ENCODE measurements at places on chromosomes 6 and 20.

DNA sequence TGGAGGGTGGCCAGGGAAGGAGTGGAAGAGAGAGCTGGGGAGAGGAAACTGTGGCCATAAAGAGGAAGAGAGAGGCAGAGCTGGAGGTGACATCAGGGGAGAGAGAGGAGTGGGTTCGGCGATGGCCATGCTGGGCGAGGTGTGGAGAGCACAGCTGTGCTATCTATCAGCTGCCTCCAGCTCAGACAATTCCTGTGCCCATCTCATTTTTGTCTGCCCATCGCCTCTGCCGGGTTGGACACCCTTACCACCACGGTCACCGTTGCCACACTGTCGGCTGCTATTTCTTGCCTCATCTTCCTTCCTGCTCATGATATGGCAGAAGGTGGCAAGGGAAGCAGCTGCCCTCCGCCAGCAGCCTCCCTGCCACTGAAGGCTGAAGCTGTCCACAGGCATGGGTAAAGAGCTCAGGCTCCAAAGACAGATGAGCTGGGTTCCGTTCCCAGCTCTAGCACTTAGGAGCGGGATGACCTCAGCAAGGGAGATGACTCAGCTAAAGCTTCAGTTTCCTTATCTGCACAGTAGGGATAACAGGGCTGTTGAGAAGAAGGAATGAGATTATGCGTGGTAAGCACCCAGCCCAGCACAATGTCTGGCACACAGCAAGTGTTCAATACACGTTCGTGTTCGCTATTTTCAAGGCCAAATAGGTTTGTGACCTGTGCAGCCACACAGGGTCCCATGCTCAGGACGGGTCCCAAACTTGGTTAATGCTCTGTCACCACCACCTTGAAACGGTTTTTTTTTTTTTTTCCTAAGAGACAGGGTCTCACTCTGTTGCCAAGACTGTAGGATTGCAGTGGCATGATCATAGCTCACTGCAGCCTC is 21.9 kb upstream of the TAF8 start:
- DNase-seq = no peak

DNA sequence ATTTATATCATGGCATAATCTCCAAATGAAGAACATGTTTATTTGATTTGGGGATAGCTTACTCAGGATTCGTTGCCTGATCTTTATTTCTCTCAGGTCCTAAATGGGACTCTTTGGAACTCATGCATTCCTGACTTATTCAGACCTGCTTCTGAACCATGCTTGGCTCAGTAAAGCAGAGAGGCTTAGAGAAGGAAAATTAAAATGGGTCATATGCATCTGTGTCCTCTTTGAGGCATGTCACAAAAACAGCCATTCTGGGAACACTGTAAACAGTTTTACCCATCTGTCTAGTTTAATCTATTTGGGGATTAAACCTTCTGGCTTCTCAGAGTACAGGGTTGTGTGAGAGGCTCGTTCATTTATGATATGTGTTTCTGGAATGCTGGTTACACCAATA is 1017.3 kb downstream of the KIF16B start:
- DNase-seq = peak; percentile 75

GRCh38 chr6:136523196-136523595 is 27.0 kb downstream of the MAP7 start:
- peak; percentile 38 for DNase-seq

GRCh38 chr6:17448165-17448564 is 54.8 kb downstream of the CAP2 start:
- no peak for DNase-seq

- DNase-seq = no peak
Measured at GRCh38 chr6:9521152-9521530, 893.7 kb downstream of the TFAP2A start.

GRCh38 chr20:50245498-50246366 is 55.1 kb downstream of the CEBPB start:
- no peak for DNase-seq

DNA sequence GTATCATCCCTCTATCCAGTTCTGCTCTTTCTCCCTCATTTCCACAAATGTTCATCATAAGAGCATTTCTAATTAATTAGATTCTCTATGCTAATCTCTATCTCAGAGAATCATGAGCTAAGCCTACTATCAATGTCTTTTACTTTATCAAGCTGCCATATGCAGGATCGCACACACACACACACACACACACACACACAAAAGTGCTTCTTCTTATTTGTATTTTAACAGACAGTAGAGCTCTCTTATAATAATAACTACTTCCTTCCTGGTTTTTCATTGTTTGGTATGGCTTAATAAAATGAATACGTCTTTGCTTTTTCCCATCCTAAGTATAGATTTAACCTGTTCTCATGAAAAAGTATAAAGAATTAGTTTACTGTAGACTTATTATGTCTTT is 170.2 kb downstream of the HAO1 start:
- no peak for DNase-seq

DNA sequence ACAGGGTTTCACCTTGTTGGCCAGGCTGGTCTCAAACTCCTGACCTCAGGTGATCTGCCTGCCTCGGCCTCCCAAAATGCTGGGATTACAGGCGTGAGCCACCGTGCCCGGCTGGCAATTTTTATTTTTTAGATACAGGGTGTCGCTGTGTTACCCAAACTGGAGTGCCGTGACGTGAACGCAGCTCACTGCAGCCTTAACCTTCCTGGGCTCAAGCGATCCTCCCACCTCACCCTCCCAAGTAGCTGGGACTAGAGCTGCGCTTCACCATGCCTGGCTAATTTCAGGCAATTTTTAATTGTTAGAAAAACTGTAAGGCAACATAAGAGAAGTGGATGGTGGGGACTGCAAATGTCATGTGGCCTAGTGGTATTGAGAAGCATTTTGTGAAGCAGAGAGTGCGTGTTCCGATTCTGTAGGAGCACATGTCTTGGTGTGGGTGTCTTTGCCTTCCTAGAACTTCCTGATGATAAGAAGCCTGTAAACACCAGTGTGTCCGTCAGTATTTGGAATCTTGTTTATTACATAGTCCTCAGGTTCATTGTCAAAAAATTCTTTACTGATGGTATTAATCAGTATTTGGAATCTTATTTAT is 18.0 kb downstream of the JARID2 start:
- no peak for DNase-seq

GRCh38 chr20:37702403-37703034 is 8.7 kb downstream of the CTNNBL1 start:
- DNase-seq = no peak

- DNase-seq = no peak
Measured at GRCh38 chr6:21003780-21004541, 469.7 kb downstream of the CDKAL1 start.

- DNase-seq = no peak
Measured at GRCh38 chr6:111809766-111810165, 63.5 kb downstream of the FYN start.

GRCh38 chr6:1600764-1601157 is 9.0 kb upstream of the FOXC1 start:
- no peak for DNase-seq

DNA sequence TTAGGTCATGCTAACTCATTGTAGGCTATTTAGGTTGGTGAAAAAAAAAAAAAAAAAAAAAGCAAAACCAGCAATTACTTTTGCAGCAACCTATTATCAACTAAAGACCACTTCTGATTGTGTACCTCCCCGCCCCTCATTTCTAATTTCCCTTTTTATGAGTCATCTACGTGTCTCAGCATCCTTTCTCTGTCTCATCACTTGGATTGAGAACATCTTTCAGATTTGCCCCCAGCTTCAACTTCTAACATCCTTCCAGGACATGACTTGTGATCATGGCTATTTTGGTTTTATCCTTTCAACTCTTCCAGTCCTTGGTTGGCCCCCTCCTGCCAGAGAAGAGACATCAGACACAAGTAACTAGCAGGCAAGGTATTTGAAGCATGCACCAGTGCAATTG is 156.7 kb upstream of the CCN2 start:
- DNase-seq = no peak

- no peak for DNase-seq
Measured at GRCh38 chr20:42020316-42020715, 402.1 kb upstream of the CHD6 start.

GRCh38 chr6:163986313-163986712 is 571.8 kb downstream of the QKI start:
- no peak for DNase-seq

DNA sequence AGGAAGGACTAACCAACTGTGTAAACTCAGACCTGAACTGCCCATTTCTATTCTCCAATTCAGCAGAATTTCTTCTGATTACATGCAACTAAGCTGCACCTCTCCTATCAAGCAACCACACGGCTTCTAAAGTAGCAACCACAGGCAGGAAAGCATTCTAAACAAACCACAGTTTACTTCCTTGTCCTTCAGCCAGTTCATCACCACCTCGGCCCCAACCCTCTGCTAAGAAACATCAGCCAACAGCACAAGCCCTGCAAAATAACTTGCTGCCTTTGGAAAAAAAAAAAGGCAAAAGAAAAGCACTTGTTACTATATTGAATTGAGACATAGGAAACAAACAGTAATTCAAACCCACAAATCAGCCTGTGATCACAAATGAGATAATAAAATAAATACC is 140.3 kb downstream of the NFATC2 start:
- no peak for DNase-seq

DNA sequence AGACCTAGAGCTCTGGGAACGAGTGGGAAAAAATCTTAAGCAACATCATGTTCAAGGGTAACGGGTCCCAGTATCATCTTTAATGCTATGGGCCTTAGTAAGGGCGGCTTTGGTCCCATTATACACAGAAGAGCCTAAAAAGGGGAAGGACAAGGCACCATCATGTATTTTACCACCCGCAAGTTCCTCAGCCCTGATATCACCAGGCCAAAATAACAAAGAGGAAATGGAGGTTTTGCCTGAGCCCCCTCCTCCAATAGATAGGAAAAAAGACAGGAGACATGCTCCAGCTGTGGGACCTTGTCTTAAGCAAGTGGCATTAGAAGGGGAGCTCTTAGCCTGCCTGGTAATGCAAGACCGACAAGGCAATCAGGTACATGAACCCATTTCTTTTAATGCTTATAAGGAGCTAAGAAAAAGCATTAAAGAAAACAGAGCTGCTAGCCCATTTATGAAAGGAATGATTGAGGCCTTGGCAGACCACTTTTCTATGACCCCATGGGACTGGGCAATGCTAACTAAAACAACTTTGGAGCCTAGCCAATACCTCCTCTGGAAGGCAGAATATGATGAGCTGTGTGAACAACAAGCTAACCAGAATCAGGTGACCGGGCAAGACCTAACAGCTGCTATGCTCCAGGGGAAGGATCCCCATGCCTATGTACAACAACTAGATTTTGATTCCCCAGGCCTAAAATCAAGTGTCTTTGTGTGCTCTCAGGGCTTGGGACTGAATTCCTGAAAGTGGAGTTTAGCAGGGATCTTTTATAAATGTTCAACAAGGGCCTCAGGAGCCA is 23.2 kb downstream of the HLA-DPA1 start:
- no peak for DNase-seq

DNA sequence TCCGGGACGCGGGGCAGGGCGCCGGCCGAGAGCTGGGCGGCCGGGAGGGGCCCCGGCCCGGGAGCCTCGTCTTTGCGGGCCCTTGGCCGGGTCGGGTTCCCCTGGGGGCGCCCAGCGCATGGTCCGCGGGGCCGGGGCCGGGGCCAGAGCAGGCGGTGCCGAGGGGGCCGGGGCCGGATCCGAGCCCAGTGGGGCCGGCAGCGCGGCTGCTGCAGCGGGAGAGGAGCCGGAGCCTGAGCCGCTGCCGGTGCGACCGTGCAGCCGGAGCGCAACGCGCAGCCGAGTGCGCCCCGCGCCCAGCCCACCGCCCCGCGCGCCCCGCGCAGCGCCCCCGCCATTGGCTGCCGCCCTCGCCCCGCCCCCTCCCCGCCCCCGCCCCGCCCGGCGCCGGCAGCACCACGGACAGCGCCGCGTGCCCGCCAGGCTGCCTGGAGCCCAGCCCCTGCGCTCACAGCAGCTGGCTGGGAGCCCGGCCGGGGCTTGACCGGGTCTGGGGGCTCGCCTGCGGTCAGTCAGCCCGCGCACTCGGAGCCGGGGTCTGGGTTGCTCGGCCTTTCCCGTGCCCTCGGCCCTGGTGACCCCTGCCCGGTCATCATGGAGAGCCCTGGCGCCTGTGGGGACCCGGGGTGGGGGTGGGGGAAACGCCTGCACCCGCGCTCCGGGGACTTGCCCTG is at the start of gene HRH3:
HRH3 (minus strand) TSS at position 287 of the 674 bp plus-strand sequence. CDS start 308 bp downstream, outside the sequence.
- DNase-seq = no peak

DNA sequence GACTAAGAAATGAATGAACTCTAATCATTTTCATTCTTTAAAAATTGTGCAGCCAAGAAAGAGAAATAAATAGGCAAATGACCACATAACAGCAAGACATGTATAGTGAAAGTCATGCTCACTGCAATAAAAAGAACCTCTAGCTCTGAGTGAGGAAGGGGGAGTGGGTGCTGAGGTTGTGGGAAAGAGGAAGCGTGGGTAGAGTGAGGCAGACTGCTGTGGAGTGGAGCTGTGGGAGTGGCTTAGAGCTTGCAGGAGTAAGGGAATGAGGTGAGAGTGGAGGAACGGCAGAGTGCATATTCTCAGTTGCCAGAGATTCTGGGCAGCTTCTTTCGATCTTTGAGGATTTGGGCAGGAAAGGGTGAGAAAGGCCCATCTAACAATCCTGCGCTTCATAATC is 10.4 kb downstream of the DEFB129 start:
- DNase-seq = no peak

DNA sequence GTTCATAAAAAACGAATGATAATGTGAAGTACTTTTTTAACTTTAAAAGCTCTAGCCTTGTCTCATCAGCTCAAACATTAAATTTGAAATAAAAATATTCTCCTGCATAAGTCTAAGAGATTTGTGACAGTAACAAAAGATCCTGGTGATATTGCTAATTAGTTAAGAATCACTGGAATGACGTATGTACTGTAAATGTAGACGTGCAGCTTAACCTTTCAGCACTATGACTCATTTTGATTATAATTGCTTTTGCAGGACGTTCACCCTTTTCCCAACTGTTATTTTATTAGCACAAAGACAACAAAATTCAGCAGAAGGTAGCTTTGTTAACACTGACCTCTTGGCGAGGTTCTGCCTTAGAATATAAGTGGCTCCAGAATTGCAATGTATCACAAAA is 68.6 kb downstream of the TENT5A start:
- no peak for DNase-seq

DNA sequence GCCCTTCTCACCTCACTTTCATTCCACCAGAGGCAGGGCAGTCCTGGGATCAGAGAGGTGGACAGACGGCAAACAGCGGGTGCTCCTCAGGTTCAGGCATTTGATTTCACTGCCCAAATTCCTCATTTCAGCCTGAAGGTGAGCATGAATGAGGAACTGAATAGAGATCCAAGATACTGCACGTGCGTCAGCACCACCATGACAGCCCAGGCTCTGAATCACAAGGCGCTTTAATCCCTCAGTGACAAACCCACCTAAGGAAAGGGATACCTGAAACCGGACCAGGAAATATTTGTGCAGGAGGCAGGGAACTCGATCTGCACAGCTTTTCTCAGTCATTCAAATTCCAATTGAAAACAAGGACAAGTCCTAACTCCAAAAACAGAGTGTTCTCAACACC is 174.8 kb upstream of the HEY2 start:
- peak; percentile 77 for DNase-seq

DNA sequence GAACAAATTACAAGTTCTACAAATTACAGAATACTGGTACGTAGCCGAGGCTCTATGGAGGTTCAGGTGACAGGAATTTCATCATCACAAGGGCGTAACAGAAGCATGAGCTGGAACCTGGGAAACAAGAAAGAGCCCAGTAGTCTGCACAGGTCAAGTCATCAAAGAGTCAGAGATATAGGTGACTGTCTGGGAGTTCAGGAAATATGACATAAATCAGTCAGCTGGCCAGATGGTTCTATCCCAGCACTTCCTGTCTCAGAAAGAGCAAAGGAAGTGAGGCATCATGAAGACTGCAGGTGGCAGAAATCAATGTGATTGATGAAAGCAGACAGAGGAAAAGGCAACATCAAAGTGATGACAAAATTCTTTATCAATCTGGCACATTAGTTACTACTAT is 23.3 kb downstream of the MYCT1 start:
- no peak for DNase-seq

Measured in cerebellar cortex (tissue), 1 donor.